ENCODE measurements at places on chromosomes 13 and 19.

DNA sequence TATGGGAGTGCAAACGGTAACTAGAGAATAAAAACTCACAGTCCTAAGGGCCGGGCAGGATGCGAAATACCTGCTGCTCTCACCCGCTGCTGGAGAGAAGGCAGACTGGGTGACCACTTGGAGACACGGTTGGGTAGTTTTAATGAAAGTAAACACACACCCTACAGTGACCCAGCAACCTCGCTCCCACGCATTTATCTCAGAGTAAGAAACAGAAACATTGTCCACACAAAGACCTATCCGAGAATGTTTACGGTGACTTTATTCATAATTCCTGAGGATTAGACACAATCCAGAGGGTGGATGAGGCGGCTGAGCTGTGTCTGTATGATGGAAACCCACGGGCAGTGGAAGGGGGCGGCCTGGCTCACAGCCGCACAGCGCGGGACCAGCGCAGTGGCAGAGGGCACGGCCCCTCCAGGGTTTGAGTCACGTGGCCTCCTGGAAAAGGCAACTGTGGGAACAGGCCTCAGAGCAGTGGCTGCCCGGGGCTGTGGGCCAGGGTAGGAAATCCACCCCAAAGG, 73.5 kb upstream of the C13orf46 start:
- DNase-seq, result no peak

- peak; percentile 38 for DNase-seq
These were observed 58.3 kb downstream of the RAP2A start for GRCh38 chr13:97492257-97492656.

GRCh38 chr13:80215368-80215767, 125.6 kb downstream of the SPRY2 start:
- no peak for DNase-seq

GRCh38 chr19:40555978-40556689, 20.5 kb upstream of the SHKBP1 start:
- no peak for DNase-seq

DNA sequence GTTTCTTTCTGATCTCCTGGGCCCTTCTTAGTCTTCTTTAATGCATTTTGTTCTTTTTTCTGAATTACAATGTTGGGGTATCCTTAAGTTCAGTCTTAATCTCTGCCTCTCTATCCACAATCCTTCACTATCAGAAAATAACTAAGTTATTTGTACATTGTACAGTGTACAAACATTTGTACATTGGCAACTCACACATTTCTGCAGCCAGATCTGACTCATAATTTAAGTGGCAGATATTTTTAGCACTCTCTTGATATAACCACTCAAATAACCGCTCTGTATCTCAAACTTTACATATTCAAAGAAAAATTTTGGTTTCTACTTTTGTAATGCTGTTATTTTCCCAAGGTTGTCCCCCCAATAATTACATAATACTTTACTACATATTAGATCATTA, 691.1 kb upstream of the SPRY2 start:
- no peak for DNase-seq

DNA sequence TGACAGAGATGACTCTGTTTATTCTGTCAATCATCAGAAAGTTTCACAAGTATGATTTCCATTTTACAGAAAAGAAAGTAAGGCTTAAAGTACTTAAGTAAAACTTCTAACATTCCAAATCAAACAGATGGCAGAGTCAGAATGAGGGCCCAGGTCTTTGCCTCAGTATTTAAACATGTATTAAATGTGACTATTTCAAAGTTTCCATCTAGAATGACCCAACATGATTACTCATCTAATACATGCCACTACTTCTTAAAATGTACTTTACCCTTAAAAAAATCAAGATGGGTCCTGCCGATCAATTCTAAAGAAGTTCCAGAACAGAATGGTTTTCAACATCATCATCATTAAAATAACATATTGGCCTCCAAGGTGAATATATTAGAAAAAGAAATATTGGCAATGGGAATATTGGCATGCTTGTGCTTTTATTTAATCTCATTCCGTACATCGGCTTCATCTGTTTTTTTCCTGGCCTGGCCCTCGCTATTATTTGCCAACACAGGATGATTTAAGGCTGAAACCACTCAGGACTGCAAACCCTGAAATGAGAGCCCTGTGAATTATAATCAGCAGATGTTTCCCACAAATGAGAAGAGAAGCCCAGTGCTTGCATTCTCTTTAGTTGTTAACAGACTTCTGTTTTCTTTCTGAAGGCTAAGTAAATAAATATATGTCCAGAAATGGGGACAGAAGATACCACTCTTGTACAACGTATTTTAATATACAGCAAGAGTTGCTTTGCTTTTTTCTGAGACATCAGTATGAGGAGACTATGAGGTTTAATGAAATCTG, 340.0 kb downstream of the DNAJC15 start:
- DNase-seq, result no peak

DNA sequence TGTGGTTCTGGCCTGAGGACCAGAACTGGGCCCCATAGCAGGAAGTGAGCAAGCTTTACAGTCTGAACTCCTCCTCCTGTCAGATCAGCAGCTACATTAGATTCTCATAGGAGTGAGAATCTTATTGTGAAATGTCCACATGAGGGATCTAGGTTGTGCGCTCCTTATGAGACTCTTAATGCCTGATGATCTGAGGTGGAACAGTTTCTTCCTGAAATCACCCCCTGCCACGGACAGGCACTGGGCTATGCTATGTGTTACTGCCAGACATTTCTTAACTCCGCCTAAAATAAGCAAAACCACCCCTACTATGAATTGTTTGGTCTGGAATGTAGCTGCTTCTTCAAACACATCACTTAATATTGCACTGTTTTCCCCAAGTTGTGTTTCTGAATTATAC, 4.6 kb downstream of the FBXL3 start:
- DNase-seq, result no peak

- no peak for DNase-seq
These were observed 35.2 kb upstream of the WDFY2 start for GRCh38 chr13:51549050-51549449.

- DNase-seq, result no peak
These were observed 62.5 kb downstream of the RFX2 start for GRCh38 chr19:6047741-6048251.

GRCh38 chr19:57599377-57599760, 316 bp upstream of the ZNF530 start:
- DNase-seq, result peak; percentile 1

GRCh38 chr13:66586489-66586888, 643.6 kb downstream of the PCDH9 start:
- no peak for DNase-seq

GRCh38 chr13:73572824-73573223, 514.0 kb downstream of the KLF5 start:
- no peak for DNase-seq

- no peak for DNase-seq
These were observed 45.5 kb downstream of the BRD4 start for GRCh38 chr19:15286688-15287365.

DNA sequence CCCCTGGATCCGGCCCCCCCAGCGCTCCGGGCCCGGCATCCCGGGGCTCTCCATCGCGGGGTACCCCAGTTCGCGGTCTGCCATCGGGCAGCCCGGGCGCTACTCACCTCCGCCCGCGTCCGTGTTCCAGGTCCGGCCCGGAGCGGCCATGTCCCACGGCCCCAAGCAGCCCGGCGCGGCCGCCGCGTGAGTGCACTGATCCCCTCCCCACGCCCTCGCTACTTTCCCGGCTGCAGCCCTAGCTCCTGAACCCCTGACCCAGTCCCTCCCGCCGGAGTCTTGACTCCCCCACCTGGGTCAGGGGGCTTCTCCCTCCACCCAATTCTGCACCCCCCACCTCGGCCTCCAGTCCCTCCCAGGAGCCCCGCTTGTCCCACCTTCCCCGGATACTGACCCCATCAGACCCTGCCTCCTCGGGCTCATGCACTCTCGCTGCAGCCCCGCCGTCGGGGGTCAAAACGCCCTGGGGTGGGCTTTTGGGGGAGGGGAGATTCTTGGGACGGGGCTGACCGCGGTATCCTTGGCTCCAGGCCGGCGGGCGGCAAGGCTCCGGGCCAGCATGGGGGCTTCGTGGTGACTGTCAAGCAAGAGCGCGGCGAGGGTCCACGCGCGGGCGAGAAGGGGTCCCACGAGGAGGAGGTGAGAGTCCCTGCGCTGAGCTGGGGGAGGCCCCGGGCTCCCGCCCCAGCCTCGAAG, 566 bp downstream of the HMG20B start:
- no peak for DNase-seq

DNA sequence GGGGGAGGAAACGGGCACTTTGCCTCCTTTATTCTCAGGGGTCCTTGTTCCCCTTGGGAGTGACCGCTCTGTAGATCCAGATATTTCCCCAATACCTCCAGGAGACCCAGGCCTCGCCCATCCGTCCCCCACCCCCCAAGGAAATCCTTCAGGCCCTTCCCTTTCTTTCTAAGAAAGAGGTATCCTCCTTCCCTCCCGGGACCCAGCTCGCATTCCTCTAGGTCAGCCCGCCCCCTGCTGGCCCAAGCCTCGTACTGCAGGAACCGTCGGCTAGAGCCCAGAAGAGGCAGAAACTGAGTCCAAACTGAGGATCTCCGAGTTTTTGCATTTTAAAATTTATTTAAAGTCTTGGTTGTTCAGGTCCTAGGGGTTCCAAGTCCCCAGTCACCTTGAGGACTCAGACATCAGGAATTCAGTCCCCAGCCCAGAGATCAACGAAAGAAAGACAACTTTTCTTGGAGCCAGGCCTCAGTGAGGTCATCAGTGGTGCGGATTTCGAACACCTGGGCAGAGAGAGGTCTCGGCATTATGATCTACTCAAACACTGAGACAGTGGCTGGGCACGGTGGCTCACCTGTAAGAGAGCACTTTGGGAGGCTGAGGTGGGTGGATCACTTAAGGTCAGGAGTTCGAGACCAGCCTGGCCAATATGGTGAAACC, 7.5 kb upstream of the LRFN1 start:
- DNase-seq, result peak; percentile 48

- DNase-seq, result no peak
These were observed 109.1 kb downstream of the NALCN start for GRCh38 chr13:101307181-101307701.

DNA sequence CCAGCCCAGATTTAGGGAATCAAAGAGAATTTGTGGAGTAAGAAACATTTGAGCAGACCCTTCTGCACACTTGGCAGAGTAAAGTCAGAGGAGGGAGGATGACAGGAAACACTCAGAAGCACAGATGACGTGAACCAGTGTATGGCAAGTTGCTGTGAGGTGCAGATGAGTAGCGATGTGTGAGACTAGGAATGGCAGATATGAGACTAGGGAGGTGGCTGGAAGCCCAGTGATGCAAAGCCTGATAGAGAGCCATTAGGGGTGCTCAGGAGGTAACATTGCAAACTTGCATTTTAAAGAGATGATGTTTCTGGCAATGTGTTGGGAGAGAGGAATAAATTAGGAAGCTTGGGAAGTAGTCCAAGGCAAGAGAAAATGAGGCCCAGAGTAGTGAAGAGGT, 44.0 kb downstream of the PCDH17 start:
- no peak for DNase-seq

DNA sequence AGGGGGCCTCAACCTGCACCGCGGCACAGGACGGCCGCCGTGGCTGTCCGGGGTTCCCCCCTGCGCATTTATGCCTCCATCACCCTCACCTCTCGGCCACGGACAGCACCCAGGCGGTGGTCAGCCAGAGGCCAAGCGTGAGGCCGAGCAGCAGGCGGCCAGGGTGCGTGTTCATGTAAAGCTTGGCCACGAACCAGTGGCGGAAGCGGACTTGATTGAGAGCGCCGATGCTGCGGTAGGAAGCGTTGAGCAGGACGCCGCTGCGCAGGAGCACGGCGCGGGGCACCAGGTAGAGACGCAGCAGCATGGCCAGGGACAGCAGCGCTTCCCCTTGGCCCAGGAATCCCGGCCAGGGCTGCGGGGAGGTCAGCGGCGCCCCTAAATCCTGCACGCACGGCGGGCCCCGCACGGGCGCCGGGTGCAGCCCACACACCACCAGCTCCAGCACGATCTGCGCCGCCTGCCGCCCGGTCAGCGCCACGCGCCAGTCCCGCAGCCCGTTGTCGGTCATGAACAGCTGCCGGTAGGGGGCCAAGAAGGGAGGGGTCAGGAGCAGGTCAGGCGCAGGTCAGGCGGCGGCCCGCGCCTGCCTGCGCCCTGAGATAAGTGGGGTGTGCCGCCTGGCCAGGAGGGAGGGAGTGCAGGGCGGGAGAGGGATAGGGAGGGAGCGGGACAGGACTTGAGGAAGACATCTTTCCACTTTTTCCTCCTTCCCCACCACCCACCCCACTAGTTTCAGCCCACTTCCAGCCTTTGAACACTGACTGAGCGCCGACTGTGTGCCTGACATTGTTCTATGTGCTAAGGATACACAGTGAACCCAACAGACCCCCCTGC, 6.5 kb downstream of the KCNN4 start:
- peak; percentile 59 for DNase-seq

GRCh38 chr19:2659856-2660432, 42.5 kb downstream of the GNG7 start:
- no peak for DNase-seq

- no peak for DNase-seq
These were observed 231.4 kb downstream of the OXGR1 start for GRCh38 chr13:96762876-96763275.

GRCh38 chr19:3132971-3133792, 2.7 kb upstream of the GNA15 start:
- DNase-seq, result no peak

DNA sequence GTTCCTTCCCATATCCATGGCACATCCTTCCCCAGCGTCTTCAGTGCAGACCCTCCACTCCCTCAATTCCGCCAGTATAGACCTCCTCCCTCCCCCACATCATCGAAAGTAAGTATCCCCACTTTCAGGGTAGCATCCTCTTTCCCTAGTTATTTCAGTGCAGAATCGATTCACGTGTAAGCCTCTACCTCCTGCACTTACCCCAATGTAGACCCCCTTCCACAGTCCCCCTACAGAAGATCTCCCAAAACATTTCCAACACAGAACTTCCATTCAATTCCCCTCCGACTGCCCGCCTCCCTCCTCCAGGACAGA, 664 bp downstream of the IRF3 start:
- no peak for DNase-seq

DNA sequence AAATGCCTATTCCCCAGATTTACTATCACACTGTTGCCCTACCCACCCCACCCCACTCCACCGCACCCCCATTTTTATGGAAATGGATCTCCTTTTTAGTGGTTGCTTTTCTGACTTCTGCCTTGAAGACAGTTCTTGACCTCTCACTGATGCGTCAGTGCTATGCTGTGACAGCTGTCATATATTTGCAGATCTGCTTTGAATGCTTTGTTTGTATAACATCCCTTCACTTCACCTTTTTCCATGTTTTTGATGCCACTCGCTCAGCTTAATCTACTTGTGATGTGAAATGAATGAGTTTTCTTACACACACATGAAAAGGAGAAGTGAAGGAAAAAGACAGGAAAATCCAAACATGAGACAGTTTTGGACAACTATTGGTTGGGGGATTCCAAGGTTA, 731.0 kb downstream of the SLITRK6 start:
- DNase-seq, result no peak

GRCh38 chr13:41547251-41548000, 90.1 kb downstream of the RGCC start:
- DNase-seq, result no peak

DNA sequence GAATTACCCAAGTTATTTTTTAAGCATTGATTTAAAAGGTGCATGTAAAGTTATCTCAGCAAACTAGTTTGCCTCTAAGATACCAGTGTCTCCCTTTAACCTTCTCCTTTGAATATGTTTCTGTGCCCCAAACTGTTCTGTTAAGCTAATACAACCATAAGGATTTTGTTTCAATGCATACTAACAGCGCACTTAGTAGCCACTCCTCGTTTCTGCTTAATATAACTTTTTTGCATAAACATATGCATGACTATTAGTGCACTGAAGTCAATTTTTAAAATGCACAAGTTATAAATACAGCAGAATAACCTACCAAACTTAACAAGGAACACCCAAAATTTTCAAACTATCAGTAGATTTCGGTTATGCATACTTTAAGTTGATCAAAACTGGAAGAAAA, 79.4 kb downstream of the SERP2 start:
- no peak for DNase-seq

- DNase-seq, result no peak
These were observed 1662.6 kb upstream of the MIR17HG start for GRCh38 chr13:89684896-89685295.
